ENCODE measurements at places on chromosomes 16 and 17. TPM values are rescaled to one million over a fixed set of nuclear protein-coding genes. Genes with fewer than 3 reads are reported as not detected.
A peak's percentile ranks its signal among the peaks of the same experiment; 100 is the strongest.

DNA sequence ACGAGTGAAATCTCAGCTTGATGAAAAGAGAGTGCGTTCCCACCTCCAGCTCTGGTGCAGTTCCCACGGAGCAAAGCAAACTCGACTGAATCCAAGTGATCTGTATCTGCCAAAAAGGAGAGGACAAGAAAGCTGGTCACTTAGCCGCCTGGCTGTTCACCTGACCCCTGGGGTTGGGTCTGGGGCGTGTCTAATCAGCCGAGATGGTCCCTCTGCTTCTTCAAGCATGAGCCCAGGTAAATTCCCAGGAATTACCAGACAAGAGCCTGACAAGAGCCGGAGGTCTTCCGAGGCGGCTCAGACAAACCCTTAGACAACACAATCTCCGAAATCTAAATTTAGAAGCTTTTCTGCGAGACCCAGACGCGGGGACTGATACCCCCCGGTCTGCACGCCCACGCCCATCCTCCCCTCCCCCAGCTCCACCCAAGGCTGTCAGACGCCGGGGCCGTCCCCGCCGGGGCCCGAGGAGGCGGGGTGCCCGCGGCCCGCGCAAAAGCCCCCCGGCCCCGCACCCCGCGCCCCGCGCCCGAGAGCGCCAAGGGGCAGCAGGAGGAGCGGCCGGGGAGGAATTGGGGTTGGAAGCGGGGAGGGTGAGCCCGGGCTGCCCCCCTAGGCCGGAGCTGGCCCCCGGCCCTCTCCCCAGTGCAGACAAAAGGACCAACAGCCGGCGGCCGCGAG is 674 bp downstream of the ZNF821 start:
- peak; percentile 72 for DNase-seq

DNA sequence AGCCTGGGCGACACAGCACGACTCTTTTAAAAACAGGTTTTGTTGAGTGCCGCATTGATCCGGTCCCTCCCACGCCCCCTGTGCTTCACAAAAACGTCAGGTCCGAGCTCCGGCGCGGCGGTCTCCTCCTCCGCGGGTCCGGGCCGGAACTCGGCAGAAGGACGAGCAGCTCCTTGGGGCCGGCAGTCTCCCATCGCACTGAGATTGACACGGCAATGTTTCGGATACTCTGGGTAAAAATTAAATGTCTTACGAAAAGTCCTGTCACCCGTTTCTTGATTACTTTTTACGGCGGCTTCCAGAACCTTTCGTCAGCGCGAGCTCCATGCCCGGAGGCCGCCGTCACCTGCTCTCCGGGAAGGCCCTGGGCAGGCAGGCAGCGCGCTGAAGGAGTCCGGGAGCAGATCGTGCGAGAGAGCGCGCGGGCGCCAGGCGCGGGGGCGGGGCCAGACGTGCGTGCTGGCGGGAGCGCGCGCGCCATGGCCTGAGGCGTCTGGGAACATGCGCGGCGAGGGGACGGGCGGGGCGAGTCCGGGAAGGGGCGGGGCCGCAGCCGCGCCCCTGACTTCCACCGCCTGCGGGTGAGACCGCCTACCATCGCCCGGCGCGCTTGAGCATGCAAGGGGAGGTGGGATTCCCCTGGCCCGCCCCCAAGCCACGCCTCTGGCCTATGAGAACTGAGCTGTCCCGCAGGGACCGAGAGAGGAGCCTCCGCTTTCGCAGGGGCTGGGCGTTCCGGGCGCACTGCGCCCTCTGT is 11.7 kb upstream of the SRL start:
- peak; percentile 100 for DNase-seq

GRCh38 chr17:74354561-74354960 is 7.1 kb downstream of the BTBD17 start:
- DNase-seq, result no peak

- no peak for DNase-seq
Measured at GRCh38 chr16:48491517-48491916, 106.3 kb upstream of the SIAH1 start.

The ZNF598 gene
- 36.8 TPM for polyA plus RNA-seq

The FNDC8 gene
- polyA plus RNA-seq, result not detected

The MPP3 gene
- polyA plus RNA-seq, result 10.9 TPM

GRCh38 chr17:78879635-78880186 is 23.3 kb downstream of the CEP295NL start:
- peak; percentile 66 for DNase-seq

DNA sequence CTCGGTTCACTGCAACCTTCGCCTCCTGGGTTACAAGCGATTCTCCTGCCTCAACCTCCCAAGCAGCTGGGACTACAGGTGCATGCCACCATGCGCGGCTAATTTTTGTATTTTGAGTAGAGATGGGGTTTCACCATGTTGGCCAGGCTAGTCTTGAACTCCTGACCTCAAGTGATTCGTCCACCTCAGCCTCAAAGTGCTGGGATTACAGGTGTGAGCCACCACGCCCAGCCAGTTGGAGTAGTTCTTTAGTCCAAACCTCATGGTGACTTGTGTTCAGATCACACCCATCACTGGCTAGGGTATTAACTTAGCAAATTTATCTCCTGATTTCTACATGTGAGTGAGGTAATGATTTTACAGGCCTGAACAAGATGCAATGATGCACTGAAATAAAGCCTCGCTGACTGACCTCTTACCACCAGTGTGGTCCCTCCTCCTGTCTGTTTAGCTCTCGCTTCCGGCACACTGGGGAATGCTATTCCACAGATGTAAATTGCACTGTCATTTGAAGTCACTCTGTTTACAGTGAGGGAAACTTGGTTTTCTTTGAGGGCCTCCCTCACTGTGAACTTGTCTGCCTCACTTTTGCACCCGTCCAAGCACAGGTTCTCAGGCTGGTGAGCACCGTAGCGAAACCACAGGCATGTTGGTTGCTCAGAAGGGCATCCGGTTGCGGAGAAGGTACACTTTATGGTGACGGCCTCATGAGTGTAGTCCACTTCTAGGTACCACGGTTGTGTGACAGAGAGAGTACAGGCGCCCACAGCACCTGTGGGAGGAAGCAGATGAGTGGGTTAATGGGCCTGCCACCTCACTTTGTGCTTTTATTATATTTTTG is 5.5 kb downstream of the IGSF6 start:
- DNase-seq, result no peak

GRCh38 chr17:63596856-63597586 is 3.7 kb upstream of the TACO1 start:
- DNase-seq, result no peak

- no peak for DNase-seq
Measured at GRCh38 chr17:31690151-31690551, 168.9 kb downstream of the COPRS start.

- no peak for DNase-seq
Measured at GRCh38 chr16:2170080-2170479, 14.5 kb downstream of the TRAF7 start.

Measured in hepatocyte (in vitro differentiated cells).